Activated naive CD4-positive, alpha-beta T cell (primary cell): ENCODE measurements at places on chromosomes 1 and 21.
A peak's percentile ranks its signal among the peaks of the same experiment; 100 is the strongest.

GRCh38 chr1:64268653-64269557 is 65.5 kb downstream of the UBE2U start:
- DNase-seq: peak; percentile 36

- no peak for DNase-seq
Measured at GRCh38 chr1:35845766-35846165, 37.2 kb upstream of the AGO1 start.

- DNase-seq: no peak
Measured at GRCh38 chr1:238811211-238811879, 575.0 kb upstream of the CHRM3 start.

GRCh38 chr1:111739194-111739924 is at the start of gene INKA2:
Gene INKA2, minus strand, starts transcription at chr1:111739395. Its CDS starts 153 bp downstream, at chr1:111739242.
- no peak for DNase-seq

DNA sequence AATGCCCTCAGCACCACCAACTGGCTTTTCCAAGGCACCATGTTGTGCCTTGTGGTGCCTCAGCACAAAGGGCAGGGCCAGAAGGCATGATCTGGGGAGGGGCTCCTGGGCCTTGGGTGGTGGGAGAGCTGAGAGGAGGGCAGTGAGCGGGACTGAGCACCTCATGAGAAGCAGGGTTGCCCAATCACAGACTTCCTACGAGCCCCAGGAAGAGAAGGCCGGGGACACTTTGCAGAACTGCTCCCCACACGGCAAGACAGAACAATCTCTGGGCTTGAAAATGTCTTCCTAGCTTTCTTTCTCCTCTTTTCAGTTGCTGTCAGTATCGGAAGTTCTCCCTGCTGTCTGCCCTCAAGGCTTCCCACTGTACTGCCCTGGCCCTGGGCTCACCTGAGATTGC is 6.8 kb downstream of the KCNJ10 start:
- DNase-seq: no peak
